ENCODE measurements at places on chromosomes 6 and 20.

DNA sequence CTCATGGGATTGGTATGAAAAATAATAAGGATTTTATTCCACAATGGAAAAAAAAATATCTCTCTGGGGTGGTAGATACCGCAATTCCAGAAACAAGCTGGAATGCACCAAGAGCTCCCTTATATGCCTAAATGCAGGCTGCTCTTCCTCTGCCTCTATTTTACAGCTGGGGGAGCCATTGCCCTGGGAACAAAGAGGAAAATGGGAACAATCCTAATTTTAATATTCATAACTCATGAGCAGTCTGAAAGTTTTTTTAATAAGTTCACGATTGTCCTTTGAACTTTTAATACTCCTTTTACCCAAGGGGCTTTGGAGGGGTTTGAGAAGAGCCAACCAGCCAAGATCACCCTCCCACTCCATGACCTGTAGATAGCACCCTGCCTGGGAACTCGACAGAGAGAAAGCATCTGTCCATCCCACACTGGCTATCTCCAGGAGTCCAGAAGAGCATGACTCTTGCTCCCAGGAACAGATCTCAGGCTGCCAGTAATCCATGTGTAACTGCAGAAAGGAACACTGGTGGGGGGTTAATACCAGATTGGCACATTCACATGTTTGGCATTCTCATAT is 74.7 kb downstream of the CD83 start:
- no peak for DNase-seq

GRCh38 chr20:3842348-3842930 is 4.2 kb upstream of the MAVS start:
- DNase-seq: no peak

- no peak for DNase-seq
Measured at GRCh38 chr6:7282097-7282906, 30.7 kb downstream of the SSR1 start.

GRCh38 chr20:47003223-47003622 is 108.6 kb downstream of the EYA2 start:
- DNase-seq: no peak

- DNase-seq: peak; percentile 21
Measured at GRCh38 chr6:4055420-4056041, 23.4 kb downstream of the FAM217A start.

DNA sequence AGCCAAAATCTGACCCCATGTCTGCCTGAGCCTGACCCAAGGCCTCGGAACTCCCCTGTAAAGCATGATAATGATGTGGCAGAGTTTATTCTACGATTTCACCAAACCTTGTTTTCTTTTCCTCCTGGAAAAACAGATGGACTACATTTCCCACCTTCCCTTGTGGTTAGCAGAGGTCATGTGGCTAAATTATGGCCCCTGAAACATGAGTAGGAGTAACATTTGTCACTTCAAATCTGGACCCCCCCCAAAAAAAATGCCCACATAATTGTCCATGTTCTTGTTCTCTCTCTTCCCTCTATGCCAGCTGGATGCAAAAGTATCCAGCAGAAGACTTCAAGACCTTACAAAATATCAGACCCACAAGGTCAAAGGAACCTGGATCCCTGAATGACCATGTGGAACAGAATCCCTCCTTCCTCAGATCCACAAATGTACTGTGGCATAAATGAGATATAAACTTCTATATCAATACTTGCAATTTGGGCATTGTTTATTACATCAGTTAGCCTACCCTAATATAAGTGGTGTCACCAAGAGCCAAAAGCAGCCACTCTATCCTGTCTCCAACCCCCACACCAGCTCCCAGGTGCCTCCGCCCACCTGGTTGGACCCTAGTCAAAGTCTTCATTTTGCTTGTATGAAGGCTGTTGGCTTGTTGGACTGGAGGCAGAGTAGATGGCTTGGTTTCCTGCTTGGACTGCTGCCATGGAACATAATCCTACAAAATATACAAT is 1.4 kb downstream of the C20orf96 start:
- no peak for DNase-seq

GRCh38 chr6:15952231-15953151 is 176.4 kb upstream of the MYLIP start:
- no peak for DNase-seq

DNA sequence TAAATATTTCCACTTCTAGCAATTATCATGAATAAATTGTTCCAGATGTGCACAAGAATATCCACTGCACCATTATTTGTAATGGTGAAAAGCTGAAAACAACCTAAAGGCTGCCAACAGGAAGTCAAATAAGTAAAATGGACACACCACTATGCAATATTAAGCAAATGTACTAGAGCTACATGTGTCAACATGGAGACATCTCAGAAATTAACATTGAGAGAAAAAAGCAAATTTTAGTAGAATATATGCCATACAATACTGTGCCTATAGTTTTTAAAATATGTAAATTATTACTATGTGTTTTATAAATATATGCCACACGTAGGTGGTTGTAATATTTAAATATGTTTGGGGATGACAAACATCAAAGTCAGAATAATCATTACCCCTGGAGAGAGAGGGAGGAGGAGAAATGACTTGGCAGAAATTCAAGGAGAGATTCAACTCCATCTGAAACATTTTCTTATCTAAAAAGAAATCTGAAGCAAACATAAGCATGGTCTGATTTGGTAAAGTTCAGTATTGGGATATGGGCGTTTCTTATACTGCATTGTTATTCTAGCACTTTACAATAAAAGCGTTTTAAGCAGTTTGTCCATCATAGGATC is 475.5 kb downstream of the QKI start:
- DNase-seq: no peak

- DNase-seq: no peak
Measured at GRCh38 chr6:41269716-41270115, 16.8 kb downstream of the TREM1 start.

GRCh38 chr20:43534791-43535350 is 24.0 kb upstream of the SGK2 start:
- no peak for DNase-seq

GRCh38 chr20:53079261-53079691 is 107.1 kb downstream of the TSHZ2 start:
- no peak for DNase-seq

- DNase-seq: no peak
Measured at GRCh38 chr20:25199473-25200260, 4.2 kb downstream of the ENTPD6 start.

DNA sequence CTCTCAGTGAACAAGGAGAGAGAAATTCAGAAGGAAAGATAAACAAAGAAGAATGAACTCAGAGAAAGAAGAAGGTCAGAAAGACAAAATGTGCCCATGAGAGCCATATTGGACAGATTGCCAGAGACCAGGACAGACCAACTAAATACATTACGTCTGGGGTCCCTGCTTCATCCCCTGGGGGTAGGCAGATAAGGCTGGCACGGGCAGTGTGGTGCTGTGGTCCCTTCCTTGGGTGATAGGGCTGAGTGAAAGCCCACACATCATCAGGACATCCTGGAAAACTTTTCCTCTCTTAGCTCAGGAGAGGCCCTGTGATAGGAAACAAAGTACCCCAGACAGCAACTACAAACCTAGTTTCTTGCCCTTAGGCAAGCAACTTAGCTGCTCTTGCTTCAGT is 13.2 kb upstream of the ARMC12 start:
- no peak for DNase-seq

DNA sequence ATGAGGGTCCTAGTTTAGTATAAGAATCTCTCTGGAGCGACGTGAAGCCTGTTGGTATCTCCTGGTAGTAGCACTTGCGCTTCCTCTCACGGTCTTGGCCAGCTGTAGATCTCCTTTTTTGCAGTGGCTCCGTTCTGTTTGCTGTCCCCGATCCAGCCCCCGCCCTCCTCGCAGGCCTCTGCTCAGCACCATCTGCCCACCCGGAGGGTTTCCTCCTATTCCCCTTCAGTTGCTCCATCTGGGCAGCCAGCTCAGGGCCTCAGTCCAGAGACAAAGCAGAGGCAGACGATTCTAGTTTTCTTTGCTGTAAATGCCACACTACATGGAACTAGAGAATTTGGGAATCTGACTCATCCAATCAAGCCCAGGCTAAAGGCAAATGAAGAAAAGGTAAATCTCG is 126.6 kb downstream of the TIAM2 start:
- DNase-seq: no peak

DNA sequence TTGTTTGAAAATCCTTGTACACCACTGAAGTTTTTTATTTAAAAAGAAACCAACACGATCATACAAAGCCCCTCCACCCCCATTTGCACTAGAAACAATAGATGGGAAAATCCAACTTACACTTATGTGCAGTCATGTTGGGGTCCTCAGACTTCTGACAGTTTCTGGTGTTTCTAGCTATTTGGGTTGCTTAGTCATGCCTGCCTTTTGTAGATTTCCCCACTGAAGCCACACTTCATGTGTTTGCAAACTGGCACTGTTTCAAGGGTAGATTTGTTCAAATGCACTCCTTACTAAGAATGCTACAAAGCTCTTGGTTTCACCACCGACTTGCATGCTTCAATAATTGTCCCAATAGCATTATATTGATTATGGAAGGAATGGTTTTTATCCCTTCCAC is 1.5 kb downstream of the SH3BGRL2 start:
- DNase-seq: no peak

DNA sequence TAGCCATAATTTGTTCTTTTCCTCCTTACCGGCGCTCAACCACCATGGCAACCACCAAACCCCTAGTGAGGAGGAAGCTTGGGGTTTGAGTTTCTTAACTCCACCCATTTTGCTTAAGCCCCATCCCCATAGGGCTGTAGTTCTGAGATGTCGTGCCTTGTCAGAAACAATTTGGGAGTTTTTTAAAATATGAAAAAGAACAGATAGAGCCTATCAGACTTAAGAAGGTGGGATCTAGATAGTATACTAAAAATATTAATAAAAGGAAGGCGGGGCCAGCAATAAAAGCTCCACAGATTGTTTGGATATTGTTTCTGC is 5.6 kb downstream of the BRD2 start:
- DNase-seq: no peak

DNA sequence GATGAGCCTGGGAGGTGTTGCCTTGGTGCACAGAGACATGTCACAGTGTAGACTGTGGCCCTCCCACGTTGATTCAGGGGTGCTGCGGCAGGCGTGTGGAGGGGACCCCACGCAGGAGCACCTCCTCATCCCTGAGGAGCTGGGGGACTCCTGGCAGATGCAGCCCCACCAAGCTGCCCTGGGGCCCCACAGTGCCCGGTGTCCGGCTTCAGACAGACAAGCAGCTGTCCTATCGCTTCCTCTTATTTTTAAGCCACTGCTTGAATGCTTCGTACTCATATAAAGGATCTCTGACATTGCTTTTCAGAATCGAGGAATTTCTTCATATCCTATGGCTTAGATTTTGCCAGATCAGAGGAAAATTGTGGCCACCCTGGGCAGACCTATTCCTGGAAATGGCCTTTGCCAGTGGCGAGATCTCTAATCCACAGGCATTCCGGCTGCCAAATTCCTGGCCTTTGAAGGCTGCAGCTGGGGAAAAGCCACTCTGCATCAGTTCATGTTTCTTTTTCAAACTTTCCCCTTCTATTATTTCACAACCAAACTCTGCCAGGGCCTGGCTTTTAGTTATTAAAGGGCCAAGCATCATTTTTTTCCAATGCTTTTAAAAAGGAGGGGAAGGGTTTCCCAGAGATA is 337.0 kb downstream of the THBS2 start:
- DNase-seq: no peak

GRCh38 chr20:21136015-21136732 is 10.3 kb downstream of the KIZ start:
- no peak for DNase-seq

- DNase-seq: no peak
Measured at GRCh38 chr6:166565084-166565967, 21.2 kb downstream of the RAMACL start.

DNA sequence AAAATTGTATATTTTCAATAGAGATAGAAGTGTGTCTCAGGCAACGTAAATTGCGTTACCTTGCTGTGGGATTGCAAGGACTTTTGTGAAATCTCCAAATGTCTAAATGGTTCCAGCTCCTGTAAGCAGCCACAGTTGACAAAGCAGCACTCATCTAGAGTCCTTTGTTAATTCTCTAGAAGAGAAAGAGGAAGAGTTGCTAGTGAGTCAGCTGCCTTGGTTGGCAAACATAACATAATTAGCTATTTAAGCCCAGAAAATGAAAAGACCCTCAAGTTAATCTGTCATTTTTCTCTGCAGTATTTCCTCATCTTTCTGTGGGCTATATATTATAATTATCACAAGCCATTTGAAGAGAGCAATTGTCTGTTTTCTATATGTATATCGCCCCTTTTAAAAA is 66.4 kb upstream of the FABP7 start:
- DNase-seq: no peak

- no peak for DNase-seq
Measured at GRCh38 chr6:68911334-68911733, 276.3 kb downstream of the ADGRB3 start.

GRCh38 chr6:19452495-19452894 is 384.7 kb upstream of the ID4 start:
- no peak for DNase-seq

- DNase-seq: no peak
Measured at GRCh38 chr6:145783796-145784195, 30.8 kb downstream of the FBXO30 start.

DNA sequence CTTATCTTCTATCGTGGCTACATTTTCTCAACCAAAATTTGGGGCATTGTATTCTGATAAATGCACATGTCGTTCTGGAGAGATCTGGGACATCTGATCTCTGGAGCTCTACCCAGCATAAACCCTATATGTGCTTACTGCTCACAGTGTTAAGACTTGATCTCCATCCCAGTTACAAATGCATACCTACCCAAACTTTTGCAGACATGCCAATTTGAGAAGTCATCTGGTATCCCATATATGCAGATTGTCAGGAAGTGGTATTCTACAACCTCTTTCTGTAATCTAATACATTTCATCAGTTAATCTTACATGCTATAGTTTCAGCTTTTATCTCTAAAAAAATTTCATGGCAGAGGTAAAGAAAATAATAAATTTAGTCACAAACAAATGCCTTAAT is 11.2 kb downstream of the BAG2 start:
- DNase-seq: no peak

GRCh38 chr6:159487636-159488035 is 205.4 kb downstream of the SOD2 start:
- DNase-seq: no peak

DNA sequence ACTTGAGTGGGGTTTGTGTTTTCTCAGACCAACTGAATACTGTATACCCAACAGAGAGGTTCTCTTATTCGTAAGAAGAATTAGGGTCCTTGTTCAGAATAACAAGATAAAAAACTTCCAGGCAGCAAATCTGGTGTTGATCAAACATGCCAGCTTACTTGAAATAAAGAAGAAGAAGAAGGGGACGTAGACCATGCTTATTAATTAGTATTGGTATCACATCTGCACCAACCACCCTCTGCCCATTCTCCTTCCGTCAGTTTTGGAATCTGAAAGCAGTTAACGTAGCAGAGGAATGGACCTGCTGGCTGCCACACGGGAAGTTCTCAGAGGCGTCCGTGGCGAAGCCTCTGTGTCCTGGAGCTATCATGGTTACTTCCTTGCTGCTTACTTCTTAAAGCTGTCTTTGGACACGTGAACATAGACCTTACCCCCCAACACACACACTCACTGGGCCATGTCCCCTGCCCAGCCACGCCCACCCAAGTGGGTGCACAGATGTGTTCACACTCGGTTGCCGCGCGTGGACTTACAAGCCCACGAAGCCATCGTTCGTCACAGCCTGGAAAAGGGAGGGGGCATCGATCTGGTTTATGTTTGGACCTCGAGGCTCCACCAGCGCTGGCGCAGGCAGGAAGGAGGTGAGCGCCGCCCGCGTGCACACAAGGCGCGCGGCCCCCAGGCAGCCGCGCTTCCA is 4.1 kb upstream of the DLL1 start:
- no peak for DNase-seq
